ENCODE measurements at places on chromosomes 12 and 14.

GRCh38 chr12:91687052-91688017 lies 458.3 kb downstream of the BTG1 start:
- DNase-seq: peak; percentile 12
- no peaks in the 10 kb centered on the region for H3K4me1 ChIP-seq
- no peaks in the 10 kb centered on the region for H3K27me3 ChIP-seq
- no peaks in the 10 kb centered on the region for H3K36me3 ChIP-seq
- H3K27ac ChIP-seq: no peak overlapping the region

- peak; percentile 50 for DNase-seq
- no peaks in the 10 kb centered on the region for H3K27me3 ChIP-seq
- no peak overlapping the region for H3K4me3 ChIP-seq
- H3K4me1 ChIP-seq: peaks cover 19% of the 10 kb centered on the region
Observed at GRCh38 chr12:4114986-4115385, 158.6 kb upstream of the CCND2 start.

- no peak overlapping the region for H3K27ac ChIP-seq
- no peaks in the 10 kb centered on the region for H3K36me3 ChIP-seq
- DNase-seq: no peak
Observed at GRCh38 chr12:126998747-126999285, 1268.2 kb upstream of the TMEM132C start.

GRCh38 chr12:110742096-110742717 lies 484 bp downstream of the PPP1CC start:
- no peak for DNase-seq
- H3K36me3 ChIP-seq: no peaks in the 10 kb centered on the region
- peaks cover 31% of the 10 kb centered on the region for H3K4me1 ChIP-seq
- no peaks in the 10 kb centered on the region for H3K27me3 ChIP-seq
- H3K4me3 ChIP-seq: peak overlapping the region; percentile 87

- no peaks in the 10 kb centered on the region for H3K36me3 ChIP-seq
- H3K4me1 ChIP-seq: no peaks in the 10 kb centered on the region
- no peaks in the 10 kb centered on the region for H3K27me3 ChIP-seq
- no peak for DNase-seq
- no peak overlapping the region for H3K4me3 ChIP-seq
Observed at GRCh38 chr12:83389237-83389996, 702.7 kb downstream of the TMTC2 start.

- H3K27ac ChIP-seq: no peak overlapping the region
- peaks cover 6% of the 10 kb centered on the region for H3K4me1 ChIP-seq
- DNase-seq: no peak
- no peaks in the 10 kb centered on the region for H3K27me3 ChIP-seq
- H3K4me3 ChIP-seq: no peak overlapping the region
- H3K36me3 ChIP-seq: no peaks in the 10 kb centered on the region
Observed at GRCh38 chr14:63928744-63929174, 76.0 kb downstream of the SYNE2 start.

- H3K4me3 ChIP-seq: no peak overlapping the region
- no peaks in the 10 kb centered on the region for H3K36me3 ChIP-seq
- H3K4me1 ChIP-seq: no peaks in the 10 kb centered on the region
- no peak for DNase-seq
- H3K27ac ChIP-seq: no peak overlapping the region
- H3K27me3 ChIP-seq: no peaks in the 10 kb centered on the region
Observed at GRCh38 chr12:128190052-128190451, 76.9 kb upstream of the TMEM132C start.

DNA sequence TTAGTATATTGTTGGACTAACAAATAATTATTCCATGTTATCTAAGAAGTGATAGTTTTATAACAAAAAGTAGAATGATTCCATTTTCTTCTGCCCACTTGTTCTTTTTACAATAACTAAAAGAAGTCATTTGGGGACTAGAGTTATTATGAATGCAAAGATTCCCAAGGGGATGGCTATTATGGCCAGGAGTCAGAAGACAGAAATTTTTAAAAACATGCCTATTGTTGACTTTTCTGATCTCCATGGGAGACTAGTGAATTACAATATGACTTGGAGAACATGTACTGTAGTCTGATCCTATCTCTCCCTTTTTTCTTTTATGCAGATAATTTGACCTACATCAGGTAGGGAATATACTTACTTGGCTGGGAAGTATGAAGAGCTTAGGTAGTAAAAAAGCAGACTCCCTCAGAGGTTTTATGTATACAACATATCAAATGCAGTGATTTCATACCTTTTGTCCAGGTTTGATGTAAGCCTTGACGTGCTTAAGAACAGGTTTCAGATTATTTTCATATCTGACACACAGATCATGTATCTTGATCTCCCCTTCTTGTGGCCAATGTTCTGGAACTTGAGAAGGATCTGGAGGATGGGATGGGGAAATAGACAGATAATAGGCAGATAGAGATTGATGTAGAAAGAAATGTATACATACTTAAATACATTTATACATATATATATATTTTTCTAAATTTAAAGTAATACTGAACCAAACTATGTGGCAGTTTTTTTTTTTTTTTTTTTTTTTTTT lies 41.0 kb upstream of the KCNJ8 start:
- no peaks in the 10 kb centered on the region for H3K4me1 ChIP-seq
- H3K36me3 ChIP-seq: no peaks in the 10 kb centered on the region
- H3K27me3 ChIP-seq: no peaks in the 10 kb centered on the region

- no peak for DNase-seq
- H3K36me3 ChIP-seq: no peaks in the 10 kb centered on the region
- H3K27me3 ChIP-seq: no peaks in the 10 kb centered on the region
- no peak overlapping the region for H3K27ac ChIP-seq
- no peaks in the 10 kb centered on the region for H3K4me1 ChIP-seq
Observed at GRCh38 chr14:96252999-96253539, 2.9 kb upstream of the BDKRB1 start.

DNA sequence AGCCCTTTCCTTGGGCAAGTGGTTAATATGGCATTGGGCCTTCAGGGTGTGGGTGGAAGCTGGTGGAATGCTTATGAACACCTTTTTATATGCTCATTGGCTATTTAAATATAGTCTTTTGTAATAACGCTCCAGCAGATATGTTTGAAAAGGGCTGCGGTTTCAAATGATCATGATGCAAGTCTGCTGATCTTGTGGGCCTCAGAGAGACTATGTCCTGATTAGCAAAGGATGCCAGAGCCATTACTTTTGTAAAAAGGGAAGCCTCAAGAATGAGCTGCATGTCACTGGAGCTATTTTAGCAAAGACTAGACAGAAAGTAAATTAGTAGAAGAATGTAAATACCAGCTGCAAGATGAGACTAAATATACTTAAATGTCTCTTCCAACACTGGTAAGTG lies 200.5 kb downstream of the GXYLT1 start:
- no peak for DNase-seq
- no peak overlapping the region for H3K4me3 ChIP-seq
- H3K27me3 ChIP-seq: peaks cover 3% of the 10 kb centered on the region
- H3K4me1 ChIP-seq: no peaks in the 10 kb centered on the region
- no peaks in the 10 kb centered on the region for H3K36me3 ChIP-seq

GRCh38 chr12:80798281-80798680 lies 81.6 kb downstream of the MYF5 start:
- H3K4me3 ChIP-seq: no peak overlapping the region
- H3K27ac ChIP-seq: no peak overlapping the region
- no peaks in the 10 kb centered on the region for H3K4me1 ChIP-seq

GRCh38 chr12:52392465-52393007 lies 7.1 kb upstream of the KRT84 start:
- DNase-seq: no peak
- H3K27ac ChIP-seq: no peak overlapping the region
- H3K36me3 ChIP-seq: no peaks in the 10 kb centered on the region
- no peak overlapping the region for H3K4me3 ChIP-seq
- no peaks in the 10 kb centered on the region for H3K4me1 ChIP-seq
- peaks cover 3% of the 10 kb centered on the region for H3K27me3 ChIP-seq

DNA sequence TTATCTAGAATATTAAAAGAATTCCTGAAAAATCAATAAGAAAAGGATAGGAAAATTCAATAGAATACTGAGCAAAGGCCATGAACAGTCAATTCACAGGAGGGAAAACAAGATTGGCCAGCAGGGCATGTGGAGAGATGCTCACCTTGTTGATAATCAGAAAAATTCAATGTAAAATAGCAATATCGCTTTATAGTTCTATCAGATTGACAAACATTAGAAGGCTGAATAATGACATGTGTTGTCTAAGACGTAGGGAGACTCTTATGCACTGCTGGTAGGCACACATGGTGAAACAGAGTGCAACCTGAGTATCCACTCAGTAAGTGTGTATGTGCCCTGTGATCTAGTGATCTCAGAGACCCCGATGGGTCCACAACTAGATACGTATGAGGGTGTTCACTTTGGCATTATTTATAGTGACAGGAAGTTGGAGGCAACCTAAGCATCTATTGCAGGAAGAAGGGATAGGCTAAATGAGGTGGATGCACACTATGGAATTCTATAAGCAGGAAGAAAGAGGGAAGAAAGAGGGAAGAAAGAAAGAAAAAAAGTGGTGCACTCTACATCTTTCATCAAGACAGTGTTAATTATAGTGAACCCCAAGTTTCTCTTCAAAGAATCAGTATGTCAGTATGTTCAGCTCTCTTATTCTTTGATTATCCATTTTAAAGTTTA lies 3.8 kb upstream of the ANKRD33 start:
- H3K4me3 ChIP-seq: no peak overlapping the region
- H3K27ac ChIP-seq: no peak overlapping the region
- H3K4me1 ChIP-seq: peaks cover 6% of the 10 kb centered on the region
- no peaks in the 10 kb centered on the region for H3K27me3 ChIP-seq

DNA sequence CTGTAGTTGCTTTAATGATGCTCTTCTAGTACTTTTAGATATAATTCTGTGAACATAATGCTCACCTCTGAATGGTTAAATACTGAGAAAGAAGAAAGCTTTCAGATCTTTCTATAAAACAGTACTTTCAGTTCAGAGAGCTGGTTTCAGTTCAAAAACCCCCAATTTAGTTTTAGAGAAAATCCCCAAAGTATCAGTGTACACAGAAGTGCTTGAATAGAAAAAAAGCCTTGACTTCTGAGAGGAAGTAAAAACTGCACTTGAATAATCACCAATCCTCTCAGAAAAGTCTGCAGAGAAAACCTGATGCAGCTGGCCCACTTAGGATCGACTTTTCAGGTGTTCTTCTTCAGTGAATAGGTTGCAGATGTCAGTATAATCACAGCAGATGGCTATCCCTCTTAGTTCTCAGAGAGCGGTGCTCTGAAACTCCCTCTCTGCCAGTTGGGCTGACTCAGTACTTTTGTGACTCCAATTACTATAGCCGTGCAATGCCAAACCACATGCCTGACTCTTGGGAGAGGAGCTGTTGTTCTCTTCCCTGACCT lies 616.3 kb downstream of the LRFN5 start:
- no peak overlapping the region for H3K4me3 ChIP-seq
- no peak overlapping the region for H3K27ac ChIP-seq
- H3K27me3 ChIP-seq: no peaks in the 10 kb centered on the region
- no peaks in the 10 kb centered on the region for H3K4me1 ChIP-seq
- H3K36me3 ChIP-seq: no peaks in the 10 kb centered on the region

DNA sequence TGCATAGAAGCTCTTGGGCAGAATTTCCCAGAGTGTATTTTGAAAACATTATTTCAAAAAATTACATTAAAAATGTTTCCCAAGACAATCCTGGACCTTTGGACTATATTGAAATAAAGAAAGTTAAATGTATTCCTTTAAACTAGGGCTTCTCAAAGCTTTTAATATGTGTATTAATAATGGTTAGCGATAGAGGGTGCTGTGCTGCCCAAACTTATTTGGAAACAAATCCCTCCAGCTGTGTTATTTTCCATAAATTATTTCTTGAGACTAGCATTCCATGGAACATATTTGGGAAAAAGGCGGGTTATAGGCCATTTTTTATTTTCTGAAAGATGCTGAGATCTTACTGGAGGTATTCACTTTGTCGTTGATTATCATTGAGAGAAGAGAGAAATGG lies 397.8 kb upstream of the MIS18BP1 start:
- H3K27me3 ChIP-seq: no peaks in the 10 kb centered on the region
- DNase-seq: no peak
- no peak overlapping the region for H3K27ac ChIP-seq
- H3K4me3 ChIP-seq: no peak overlapping the region
- H3K36me3 ChIP-seq: no peaks in the 10 kb centered on the region

DNA sequence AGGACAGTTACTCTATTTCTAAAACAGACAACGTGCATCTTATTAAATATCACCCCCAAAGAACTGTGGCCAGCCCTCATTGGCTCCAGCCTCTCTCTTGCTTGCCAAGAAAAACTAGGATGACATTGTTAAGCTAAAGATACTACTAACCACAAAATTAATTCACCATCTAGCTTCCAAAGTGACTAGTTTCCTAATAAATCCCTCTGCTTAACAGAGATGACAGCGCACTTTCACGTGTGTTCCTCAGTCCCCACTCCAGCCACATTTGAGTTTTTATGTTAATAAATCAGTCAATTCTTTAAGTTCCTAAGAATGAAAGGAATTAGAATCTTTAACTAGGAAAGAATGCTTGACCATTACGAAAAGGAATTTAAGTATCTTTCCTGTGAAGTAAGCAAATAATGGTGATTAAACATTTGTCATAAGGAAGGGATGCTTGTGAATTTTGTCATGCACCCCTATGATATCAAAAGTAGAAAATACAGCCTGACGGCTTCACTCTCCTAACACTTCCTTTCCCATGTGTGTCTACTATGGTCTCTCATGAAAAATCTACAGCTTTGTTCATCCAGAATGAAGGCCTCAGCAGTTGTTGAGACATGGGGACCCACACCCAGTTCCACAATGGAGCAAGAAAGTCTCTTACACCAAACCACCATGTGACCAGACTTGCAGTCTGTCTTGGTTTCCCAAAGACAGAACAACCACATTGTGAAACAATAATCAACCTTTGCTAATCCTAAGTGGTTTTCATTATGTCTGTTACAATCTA lies 8.1 kb downstream of the CORO1C start:
- H3K4me1 ChIP-seq: no peaks in the 10 kb centered on the region
- DNase-seq: no peak
- no peak overlapping the region for H3K4me3 ChIP-seq

DNA sequence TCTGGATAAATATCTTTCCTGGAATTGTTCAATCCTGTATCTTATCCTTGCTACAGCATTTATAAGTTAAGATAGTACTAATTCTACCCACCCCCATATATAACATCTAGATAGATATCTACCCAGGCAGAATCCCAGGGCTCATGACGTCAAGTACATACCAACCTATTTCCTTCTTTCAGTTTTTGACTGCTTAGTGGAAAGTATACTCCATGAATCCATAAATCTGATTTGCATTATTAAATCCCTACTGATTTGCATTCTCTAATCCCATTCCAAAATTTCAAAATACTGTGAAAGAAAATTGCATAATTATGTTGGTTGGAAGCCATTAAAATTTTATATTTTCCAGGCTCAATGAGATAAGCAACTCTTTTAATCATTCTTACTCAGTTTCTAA lies 111.7 kb downstream of the KITLG start:
- no peak for DNase-seq
- H3K27me3 ChIP-seq: no peaks in the 10 kb centered on the region
- H3K4me3 ChIP-seq: no peak overlapping the region
- no peaks in the 10 kb centered on the region for H3K4me1 ChIP-seq
- H3K27ac ChIP-seq: no peak overlapping the region

GRCh38 chr12:57031138-57031725 lies 14.9 kb upstream of the TAC3 start:
- no peak overlapping the region for H3K27ac ChIP-seq
- H3K4me1 ChIP-seq: peaks cover 50% of the 10 kb centered on the region
- DNase-seq: no peak
- no peak overlapping the region for H3K4me3 ChIP-seq

GRCh38 chr12:120095736-120096135 lies 20.8 kb downstream of the RAB35 start:
- H3K4me3 ChIP-seq: no peak overlapping the region
- DNase-seq: no peak
- H3K36me3 ChIP-seq: peaks cover 25% of the 10 kb centered on the region
- no peak overlapping the region for H3K27ac ChIP-seq
- H3K4me1 ChIP-seq: no peaks in the 10 kb centered on the region
